ENCODE measurements at places on chromosomes 3 and 15.
A peak's percentile ranks its signal among the peaks of the same experiment; 100 is the strongest.

DNA sequence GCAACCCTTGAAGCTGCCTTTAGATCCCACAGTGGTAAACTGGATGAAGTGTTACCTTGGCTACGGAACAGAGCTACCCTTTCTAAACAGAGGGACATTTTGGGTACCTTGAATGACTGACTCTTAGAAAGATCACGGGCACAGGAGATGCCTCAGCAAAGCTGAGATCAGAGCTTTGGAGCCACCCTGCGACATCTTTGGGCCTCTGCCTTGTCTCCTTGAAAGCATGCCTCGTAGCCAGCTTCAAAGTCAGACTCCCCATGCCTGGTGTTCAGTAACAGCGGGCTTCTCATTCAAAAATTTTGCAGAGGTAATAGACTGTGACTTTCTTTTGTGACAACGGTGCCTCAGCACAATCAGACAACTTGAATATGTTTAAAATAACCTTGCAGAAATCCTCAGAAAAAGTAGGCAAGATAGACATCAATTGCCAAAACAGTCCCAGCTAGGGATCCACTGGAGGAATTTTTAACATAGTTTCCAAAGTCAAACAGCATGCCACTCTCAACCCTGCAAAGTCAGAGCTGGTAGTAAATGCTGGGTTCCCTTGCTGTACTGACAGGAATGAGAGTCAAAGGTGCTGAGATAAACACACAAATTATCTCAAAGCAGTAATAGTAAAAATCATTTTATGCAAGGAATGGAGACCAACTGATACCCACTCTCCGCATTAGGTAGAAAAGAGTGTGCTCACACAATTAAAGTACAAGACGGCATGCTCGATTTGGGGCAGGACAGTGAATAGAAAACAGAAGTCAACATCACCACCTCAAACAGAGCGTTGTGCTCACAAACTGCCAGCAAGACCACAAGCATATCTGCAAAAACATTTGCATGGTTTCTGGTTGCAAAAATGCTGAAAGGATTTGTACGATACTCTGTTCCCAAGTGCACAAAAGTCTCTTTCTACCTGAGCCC lies 82.1 kb downstream of the MYO1E start:
- no peak for DNase-seq

DNA sequence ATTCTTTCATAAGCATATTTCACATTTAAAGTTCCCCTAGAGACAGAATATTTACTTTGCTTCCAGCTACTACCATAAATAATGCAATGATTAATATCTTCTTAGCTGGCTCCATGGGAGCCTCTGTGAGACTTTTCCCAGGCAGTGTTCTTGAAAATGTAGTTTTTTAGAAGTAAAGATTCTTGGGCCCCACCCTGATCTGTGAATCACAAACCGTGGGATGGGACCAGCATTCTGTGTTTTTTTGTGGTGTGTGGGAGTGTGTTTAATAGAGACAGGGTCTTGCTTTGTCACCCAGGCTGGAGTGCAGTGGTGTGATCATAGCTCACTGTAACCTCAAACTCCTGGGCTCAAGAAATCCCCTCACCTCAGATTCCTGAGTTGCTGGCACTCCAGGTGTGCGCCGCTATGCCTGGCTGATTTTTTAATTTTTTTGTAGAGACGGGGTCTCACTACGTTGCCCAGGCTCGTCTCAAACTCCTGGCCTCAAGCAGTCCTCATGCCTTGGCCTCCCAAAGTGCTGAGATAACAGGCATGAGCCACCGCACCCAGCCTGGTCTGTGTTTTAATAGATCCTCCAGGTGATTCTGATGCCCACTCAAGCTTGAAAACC lies 83.0 kb downstream of the KLHL25 start:
- DNase-seq, result no peak

GRCh38 chr3:124903896-124904834 lies 17.0 kb upstream of the ITGB5 start:
- no peak for DNase-seq

GRCh38 chr3:6753536-6753935 lies 107.4 kb upstream of the GRM7 start:
- no peak for DNase-seq

GRCh38 chr15:50907601-50908208 lies 778 bp upstream of the AP4E1 start:
- DNase-seq, result peak; percentile 62
